CD4-positive, CD25-positive, alpha-beta regulatory T cell (primary cell): ENCODE measurements at places on chromosomes 6 and 20. TPM values are rescaled to one million over a fixed set of nuclear protein-coding genes. Genes with fewer than 3 reads are reported as not detected.

POM121L2 gene
- total RNA-seq = not detected

UBD gene
- total RNA-seq = not detected

CST4 gene
- not detected for total RNA-seq

HRH3 gene
- not detected for total RNA-seq

ZNF292 gene
- 119 TPM for total RNA-seq

LINC00237 gene
- not detected for total RNA-seq

FIG4 gene
- 9.0 TPM for total RNA-seq

DNA sequence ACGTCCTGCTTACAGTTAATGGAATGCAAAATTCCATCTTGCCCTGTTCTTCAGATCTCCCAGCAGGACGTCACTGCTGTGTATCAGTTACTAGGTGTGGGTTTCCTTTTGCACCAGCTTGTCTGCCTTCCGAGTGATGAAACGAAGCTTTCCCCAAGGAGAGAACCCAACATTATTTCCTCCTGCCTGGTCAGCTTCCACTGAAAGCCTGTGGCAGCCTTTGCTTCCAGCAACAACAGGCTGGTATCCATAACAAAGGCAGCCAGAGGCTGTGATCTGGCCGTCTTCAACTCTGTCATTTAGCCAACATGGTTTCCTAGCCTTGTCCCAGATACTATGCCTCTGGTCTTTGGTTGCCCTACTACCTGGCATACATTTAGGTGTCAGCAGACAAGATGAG is 78.9 kb upstream of the HEY2 start:
- no peak for DNase-seq
- no peak overlapping the region for H3K27ac ChIP-seq
- H3K36me3 ChIP-seq = no peaks in the 10 kb centered on the region
- H3K4me3 ChIP-seq = no peak overlapping the region
- H3K27me3 ChIP-seq = peaks cover 1% of the 10 kb centered on the region

DNA sequence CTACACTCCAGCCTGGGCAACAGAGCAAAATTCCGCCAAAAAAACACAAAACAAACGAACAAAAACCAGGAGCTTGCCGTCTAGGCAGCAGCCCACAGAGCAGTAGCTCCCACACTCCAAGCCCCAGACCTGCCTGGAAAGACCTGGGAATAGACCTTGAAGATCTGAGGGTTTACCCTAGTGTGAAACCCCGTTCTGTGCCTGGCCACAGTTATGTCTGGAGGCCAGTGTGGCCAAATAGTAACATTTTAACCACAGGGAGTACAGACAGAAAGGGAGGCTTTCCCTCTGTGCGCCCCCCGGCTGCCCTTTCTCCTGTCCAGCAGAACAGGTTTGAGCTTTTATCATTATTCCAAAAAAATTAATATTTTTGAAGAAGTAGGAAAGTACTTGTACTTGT is 172.4 kb downstream of the QKI start:
- no peak overlapping the region for H3K27ac ChIP-seq
- H3K4me3 ChIP-seq = no peak overlapping the region
- H3K36me3 ChIP-seq = no peaks in the 10 kb centered on the region
- H3K4me1 ChIP-seq = no peaks in the 10 kb centered on the region

DNA sequence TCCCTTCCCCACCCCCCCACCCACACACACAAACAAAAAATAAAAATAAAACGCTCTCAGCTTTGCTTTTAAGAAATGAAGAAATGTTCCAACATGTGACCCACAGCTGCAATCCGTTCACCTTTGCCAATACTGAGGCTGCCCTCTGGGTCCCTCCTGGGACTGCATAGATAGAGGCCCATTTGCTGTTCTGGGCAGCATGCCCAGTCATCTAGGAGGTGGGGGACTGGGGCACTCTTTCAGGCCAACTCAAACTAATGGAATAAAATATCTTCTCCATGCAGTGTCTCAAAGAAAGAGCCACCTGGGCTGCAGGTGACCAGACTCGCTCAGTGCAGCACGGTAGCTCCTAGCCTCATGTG is 79.9 kb downstream of the SLC22A3 start:
- H3K4me1 ChIP-seq = peaks cover 5% of the 10 kb centered on the region
- no peaks in the 10 kb centered on the region for H3K36me3 ChIP-seq
- peaks cover 13% of the 10 kb centered on the region for H3K27me3 ChIP-seq
- no peak overlapping the region for H3K27ac ChIP-seq
- H3K4me3 ChIP-seq = no peak overlapping the region
- DNase-seq = no peak

- H3K27ac ChIP-seq = no peak overlapping the region
- DNase-seq = no peak
- no peaks in the 10 kb centered on the region for H3K36me3 ChIP-seq
- H3K27me3 ChIP-seq = no peaks in the 10 kb centered on the region
- H3K4me1 ChIP-seq = no peaks in the 10 kb centered on the region
Observed at GRCh38 chr6:142954844-142955243, 9.9 kb upstream of the HIVEP2 start.

- no peak overlapping the region for H3K27ac ChIP-seq
- no peak for DNase-seq
- no peaks in the 10 kb centered on the region for H3K27me3 ChIP-seq
Observed at GRCh38 chr20:25574411-25574810, 10.9 kb downstream of the NINL start.

DNA sequence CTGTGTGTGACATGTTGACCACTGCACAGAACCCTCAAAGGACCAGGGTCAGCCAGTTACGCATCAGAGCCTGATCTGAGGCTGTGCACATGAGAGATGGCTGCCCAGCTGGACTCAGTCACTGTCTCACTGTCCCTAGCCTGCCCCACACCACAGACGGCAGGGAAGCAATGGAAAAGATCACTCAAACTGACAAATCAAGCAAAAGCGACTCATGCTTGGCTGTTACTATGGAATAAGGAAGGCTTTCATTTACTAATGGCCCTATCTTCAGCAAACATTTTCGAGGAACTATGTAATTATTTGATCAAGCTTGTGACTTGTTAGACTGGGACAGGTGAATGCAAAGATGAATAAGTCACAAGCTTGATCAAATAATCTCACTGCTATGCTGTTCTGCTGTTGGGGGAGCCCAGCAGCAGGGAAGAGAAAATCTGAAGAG is 137.0 kb downstream of the SLC23A2 start:
- H3K27ac ChIP-seq = no peak overlapping the region
- H3K36me3 ChIP-seq = peaks cover 31% of the 10 kb centered on the region
- no peaks in the 10 kb centered on the region for H3K27me3 ChIP-seq
- no peak overlapping the region for H3K4me3 ChIP-seq
- DNase-seq = no peak

- no peaks in the 10 kb centered on the region for H3K4me1 ChIP-seq
- no peak for DNase-seq
- H3K4me3 ChIP-seq = no peak overlapping the region
- H3K27ac ChIP-seq = no peak overlapping the region
- no peaks in the 10 kb centered on the region for H3K27me3 ChIP-seq
Observed at GRCh38 chr6:170172825-170173256, 118.0 kb downstream of the DLL1 start.

DNA sequence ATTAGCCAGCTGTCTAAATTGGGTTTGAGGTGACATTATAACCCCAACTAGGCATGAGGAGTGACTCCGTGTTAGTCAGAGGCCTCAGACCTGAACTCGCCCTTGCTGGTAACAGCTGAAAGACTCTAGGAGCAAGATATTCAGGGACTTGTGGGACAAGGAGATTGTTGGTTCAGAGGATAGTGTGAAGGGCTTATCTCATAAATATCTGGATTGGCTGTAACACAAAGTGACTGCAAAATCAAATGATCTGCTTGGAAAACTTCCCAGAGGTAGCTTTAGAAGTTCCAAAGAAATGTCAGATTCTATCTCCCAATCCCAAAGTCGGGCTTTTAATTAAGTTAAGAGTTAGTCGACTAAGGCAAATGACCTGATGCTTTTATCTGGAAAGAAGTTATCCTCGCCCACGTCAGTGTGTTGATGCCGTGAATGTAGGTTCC is 72.4 kb downstream of the TULP4 start:
- H3K4me3 ChIP-seq = no peak overlapping the region
- H3K27ac ChIP-seq = no peak overlapping the region
- DNase-seq = no peak

DNA sequence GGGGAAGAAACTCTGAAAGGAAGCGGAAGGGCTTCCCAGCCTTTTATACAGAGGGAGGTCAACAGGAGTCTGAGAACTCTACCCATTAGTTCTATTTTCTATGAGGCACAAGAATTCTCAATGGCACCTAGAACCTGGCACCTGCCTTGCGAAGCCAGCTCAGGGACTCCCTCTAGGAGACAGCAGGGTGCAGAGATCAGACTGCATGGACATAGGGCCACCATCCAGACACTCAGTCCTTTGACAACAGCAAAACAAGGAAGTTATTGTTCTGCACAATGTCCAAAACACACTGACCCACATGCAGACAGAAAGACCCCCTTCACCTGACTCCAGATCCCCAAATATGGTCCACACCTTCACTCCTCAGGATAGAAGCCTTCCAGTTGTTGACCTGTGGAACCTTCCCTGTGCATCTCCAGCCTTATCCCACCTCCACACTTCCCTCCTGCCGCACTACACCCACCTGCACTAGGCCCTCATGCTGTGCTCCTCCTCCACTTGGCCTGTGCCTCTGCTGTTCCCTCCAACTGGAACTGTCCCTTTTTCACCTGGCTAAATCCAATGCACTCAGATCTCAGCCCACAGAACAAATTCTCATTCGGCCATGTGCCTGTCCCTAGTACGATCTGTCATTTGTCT is 27.8 kb downstream of the ACSS1 start:
- no peak overlapping the region for H3K4me3 ChIP-seq
- DNase-seq = no peak
- H3K27ac ChIP-seq = no peak overlapping the region
- peaks cover 7% of the 10 kb centered on the region for H3K4me1 ChIP-seq

GRCh38 chr20:15645816-15646215 is 927.4 kb downstream of the KIF16B start:
- DNase-seq = no peak
- no peaks in the 10 kb centered on the region for H3K36me3 ChIP-seq
- H3K4me3 ChIP-seq = no peak overlapping the region
- no peak overlapping the region for H3K27ac ChIP-seq
- no peaks in the 10 kb centered on the region for H3K27me3 ChIP-seq

DNA sequence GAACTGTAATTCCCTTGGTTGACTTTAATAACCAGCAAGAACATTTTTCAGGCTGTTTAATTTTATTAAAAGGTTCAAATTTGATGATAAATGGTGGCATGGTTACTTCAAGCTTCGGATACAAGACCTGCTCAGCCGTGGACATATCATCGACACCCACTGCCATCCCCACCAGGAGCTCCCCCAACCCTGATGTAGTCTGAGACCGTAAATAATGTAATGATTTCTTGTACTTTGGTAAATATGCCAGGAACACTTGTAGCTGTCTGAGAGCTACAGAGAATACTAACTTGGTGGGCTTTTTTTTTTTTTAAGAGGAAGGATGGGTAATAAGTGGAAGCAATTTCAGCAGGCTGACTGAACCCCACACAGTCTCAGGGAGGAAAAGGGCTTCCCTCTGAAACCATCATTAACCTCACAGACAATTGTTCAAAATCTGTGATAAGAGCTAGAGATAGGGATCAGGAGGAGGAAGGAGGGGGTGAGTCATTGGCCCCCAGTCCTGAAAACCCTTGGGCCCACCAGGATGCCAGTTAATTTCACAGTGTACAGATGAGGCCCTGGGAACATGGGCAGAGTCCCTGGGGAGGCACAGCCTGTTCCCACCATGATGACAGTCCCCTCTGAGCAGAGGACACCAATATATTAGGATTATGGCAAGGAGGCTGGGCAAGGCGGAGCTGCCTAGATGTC is 56.0 kb downstream of the APCDD1L start:
- H3K27me3 ChIP-seq = no peaks in the 10 kb centered on the region
- no peak overlapping the region for H3K4me3 ChIP-seq
- no peak overlapping the region for H3K27ac ChIP-seq
- H3K36me3 ChIP-seq = no peaks in the 10 kb centered on the region
- DNase-seq = no peak

- H3K4me1 ChIP-seq = no peaks in the 10 kb centered on the region
- no peak overlapping the region for H3K4me3 ChIP-seq
- no peaks in the 10 kb centered on the region for H3K27me3 ChIP-seq
- no peak for DNase-seq
- H3K27ac ChIP-seq = no peak overlapping the region
- H3K36me3 ChIP-seq = no peaks in the 10 kb centered on the region
Observed at GRCh38 chr6:153537422-153537821, 406.3 kb upstream of the RGS17 start.

DNA sequence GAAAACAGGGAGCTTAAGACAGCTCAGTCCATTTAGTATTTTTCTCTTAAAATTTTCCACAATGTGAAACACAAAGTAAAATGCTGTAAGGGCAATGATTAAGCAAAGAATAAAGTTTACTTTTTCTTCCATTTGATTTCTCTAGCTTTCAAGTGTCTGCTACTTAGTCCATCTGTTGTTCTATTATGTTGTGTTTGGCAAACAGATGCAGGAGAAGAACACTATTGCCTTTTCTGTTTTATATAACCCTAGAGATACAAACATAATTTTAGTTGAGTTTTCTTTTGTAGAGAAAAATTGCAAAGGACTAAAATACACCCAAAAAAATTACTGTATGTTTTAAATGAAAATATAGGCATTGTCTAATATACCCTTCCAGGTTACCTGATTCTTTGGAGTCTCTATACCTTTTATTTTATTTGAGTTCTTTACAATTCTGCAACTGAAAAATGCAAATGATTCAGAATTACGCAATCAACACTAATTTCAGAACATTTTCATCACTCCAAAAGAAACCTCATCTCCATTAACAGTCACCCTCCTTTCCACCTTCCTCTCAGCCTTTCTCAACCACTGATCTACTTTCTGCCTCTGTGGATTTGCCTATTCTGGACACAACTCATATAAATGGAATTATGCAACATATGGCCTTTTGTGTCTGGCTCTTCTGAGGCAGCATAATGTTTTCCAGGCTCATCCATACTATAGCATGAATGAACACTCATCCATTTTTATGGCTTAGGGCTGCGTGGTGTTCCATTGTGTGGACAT is 96.9 kb downstream of the MKKS start:
- no peak overlapping the region for H3K27ac ChIP-seq
- no peak for DNase-seq
- no peaks in the 10 kb centered on the region for H3K4me1 ChIP-seq
- H3K27me3 ChIP-seq = peaks cover 3% of the 10 kb centered on the region

DNA sequence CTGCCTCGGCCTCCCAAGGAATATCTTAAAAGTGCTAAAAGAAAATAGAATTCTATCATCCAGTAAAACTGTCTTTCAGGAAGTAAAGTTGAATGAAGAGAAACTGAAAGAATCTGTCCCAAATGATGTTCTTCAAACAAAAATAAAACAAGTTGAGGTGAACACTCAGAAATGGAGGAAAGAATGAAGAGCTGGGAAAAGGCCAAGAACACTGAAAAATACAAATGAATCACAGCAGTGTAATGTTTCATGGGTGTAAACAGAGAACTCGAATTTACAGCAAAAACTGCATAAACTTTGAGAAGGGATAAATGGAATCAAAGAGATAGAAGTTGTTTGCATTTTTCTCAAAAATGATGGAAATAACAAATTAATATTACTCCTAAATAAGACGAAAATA is 317.3 kb downstream of the TAF4 start:
- H3K36me3 ChIP-seq = no peaks in the 10 kb centered on the region
- no peaks in the 10 kb centered on the region for H3K4me1 ChIP-seq
- H3K4me3 ChIP-seq = no peak overlapping the region
- H3K27ac ChIP-seq = no peak overlapping the region

GRCh38 chr6:168615837-168616236 is 174.9 kb downstream of the SMOC2 start:
- no peak overlapping the region for H3K4me3 ChIP-seq
- H3K27me3 ChIP-seq = no peaks in the 10 kb centered on the region
- no peak overlapping the region for H3K27ac ChIP-seq
- DNase-seq = no peak
